ENCODE measurements at places on chromosomes 1 and 21.

GRCh38 chr1:222098404-222098803 lies 356.5 kb upstream of the DUSP10 start:
- no peak for DNase-seq

- DNase-seq: no peak
Measured at GRCh38 chr1:156310962-156311361, 11.9 kb upstream of the VHLL start.

- no peak for DNase-seq
Measured at GRCh38 chr1:42442662-42443061, 13.2 kb downstream of the ZMYND12 start.

DNA sequence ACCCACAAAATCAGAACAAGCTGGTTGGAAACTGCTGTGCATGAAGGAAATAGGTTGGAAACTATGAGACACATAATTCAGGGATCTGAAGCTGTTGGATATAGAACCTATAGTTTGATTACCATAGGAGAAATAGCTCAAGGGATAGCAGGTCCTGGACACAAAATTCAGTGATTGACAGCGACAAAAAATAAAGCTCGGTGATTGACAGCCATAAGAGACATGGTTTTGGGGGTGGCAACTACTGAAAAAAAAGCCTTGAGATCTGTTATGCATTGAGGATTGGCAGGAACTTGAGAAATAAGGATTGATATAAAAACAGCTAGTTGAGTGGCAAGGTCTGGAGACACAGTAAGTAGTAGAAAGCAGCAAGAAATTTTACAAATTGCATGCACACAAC lies at the start of gene KRTAP25-1:
Gene KRTAP25-1 (minus strand): TSS at position 300 of the 400 bp plus-strand sequence. CDS start 24 bp downstream, at position 276.
- no peak for DNase-seq

DNA sequence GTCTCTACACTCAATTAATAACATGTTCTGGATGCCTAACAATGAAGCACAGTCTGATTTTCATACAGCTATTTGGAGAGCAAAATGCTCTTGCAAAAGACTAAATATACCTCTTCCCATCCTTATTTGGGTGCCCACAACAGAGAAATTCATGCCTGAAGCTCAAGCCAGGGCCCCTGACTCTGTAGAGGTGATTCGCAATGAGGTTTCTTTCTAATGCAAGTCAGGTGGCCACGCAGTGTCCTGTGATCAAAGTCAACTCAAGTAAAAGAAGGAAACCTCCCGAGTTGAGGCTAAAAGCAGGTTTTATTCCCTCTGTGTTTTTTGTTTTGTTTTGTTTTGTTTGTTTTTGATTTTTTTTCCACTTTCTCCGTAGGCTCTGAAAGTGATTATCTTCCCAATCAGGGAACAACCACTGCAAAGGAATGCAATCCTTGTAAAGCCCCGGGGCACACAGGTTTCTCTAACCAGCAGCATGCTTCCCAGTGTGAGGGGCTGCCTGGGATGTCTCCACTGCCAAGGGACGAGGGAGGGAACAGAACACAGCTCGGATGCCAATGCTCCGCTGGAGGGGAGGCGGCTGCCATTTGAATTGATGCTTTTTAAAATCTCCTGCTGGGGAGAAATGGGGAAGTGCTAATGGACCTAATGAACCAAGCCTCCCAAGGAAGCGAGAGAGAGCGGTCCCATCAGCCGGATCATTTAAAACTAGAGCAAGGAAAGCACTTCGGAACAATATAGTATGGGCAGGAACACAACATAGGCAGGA lies 73.8 kb upstream of the SSX2IP start:
- DNase-seq: no peak

DNA sequence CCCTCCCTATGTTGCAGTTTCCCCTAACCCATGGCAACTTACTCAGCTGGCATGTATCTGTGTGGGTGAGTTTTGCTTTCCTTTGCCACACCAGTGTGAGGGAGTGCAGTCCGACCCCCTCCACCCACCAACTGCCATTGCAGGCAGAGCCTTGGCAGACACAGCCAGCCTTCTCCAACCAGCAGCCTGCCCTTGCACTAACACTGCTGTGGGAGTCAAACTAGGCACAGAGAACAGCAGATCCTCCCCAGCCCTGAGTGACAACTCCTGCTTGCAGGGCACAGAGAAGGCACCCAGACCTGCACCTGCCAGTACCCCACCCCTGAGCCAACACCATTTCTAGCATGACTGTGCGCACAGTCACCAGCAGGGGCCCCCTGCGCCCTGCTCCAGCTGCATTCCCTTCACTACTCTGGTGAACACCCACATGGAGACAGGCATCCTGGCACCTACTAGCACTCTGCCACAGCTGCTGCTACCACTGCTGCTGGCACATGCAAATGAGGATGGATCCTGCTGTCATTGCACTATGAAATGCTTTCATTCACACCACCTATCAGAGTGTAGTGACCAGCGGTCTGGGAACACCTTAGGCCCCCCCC lies 98.4 kb downstream of the MAGI3 start:
- no peak for DNase-seq

GRCh38 chr1:182459949-182460348 lies 10.0 kb downstream of the RGSL1 start:
- no peak for DNase-seq

DNA sequence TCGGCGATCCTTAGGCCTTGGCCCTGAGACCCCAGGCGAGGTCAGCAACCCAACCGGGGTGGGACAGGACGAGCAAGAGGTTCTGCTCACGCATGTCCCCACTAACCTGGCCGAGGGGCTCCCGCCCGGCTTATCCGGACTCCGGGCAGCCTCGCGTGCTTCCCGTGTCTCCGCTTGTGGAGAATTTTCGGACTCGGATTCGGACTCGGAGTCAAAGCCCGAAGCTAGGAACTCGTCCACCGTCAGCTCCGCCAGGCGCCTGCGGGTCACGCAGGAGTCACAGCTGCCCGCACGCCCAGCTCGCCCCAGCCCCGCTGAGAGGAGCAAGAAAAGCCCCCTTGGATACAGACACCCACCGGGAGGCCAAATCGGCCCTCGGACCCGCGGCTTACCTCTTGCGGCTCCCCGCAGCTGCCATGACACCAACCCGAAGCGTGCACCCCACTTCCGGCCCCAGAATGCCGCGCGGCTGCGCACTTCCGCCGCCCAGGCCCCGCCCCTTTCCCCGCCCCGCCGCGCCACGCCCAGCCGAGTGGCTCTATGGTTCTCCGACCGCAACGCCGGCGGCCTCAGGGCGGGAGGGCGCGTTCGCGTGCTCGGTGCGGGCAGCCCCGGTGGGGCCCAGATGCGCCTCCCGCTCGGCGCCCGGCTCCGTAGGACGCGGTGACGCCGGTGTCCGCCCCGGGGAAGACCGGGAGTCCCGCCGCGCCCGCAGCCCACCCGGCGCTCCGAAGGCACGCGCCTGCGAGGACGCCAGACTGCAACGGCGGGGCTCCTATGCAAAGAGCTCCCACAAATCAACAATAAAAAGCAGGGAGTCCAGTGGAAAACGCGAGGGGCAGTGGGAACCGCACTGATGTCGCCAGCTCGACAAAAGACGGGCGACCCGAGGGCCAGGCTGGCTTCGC lies at the start of gene NOC2L:
Gene NOC2L (minus strand): TSS at position 434 of the 908 bp plus-strand sequence. CDS start 16 bp downstream, at position 418.
- DNase-seq: peak; percentile 98

DNA sequence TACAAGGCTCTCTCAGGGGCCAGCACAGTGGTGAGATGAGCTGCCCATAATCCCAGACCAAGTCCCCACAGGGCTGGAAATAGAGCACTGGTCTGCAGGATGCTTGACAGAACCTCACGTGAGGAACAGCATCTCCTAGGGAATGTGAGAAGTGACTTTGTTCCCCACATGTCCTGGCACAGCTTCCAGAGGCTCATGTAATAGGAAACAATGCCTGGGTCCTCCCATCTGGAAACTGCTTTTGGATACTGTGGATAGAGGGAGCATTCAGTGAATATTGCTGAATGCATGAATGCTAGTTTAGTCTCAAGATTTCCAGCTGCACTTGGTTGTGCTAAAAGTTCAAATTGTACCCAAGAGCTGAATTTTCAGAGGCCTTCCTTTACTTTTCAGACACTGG lies 146.2 kb downstream of the TNR start:
- no peak for DNase-seq

- DNase-seq: no peak
Measured at GRCh38 chr1:53503433-53504217, 44.4 kb downstream of the DMRTB1 start.

- DNase-seq: no peak
Measured at GRCh38 chr21:35294231-35294898, 245.3 kb upstream of the RUNX1 start.

- DNase-seq: no peak
Measured at GRCh38 chr1:180581635-180582039, 22.9 kb downstream of the OVAAL start.

GRCh38 chr1:39960431-39960958 lies 5.5 kb downstream of the MFSD2A start:
- DNase-seq: no peak

DNA sequence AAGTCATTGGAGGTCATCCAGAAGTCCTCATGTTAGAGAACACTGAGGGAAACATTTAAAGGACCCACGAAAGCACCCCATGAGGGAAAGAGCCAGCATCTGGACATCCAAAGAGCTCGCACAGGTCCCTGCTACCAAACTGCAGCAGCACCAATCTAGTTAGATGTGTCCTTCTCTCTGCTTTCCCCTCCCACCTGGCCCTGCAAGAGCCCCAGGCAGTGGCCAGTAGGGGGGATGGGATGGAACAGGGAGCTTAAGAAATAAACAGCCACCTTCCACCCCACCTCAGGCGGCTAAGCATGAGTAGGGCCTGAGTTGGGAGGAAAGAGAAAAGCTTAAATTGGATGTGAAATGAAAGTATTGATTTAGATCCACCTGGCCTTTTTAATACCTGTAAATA lies 175.9 kb upstream of the KCND3 start:
- no peak for DNase-seq

DNA sequence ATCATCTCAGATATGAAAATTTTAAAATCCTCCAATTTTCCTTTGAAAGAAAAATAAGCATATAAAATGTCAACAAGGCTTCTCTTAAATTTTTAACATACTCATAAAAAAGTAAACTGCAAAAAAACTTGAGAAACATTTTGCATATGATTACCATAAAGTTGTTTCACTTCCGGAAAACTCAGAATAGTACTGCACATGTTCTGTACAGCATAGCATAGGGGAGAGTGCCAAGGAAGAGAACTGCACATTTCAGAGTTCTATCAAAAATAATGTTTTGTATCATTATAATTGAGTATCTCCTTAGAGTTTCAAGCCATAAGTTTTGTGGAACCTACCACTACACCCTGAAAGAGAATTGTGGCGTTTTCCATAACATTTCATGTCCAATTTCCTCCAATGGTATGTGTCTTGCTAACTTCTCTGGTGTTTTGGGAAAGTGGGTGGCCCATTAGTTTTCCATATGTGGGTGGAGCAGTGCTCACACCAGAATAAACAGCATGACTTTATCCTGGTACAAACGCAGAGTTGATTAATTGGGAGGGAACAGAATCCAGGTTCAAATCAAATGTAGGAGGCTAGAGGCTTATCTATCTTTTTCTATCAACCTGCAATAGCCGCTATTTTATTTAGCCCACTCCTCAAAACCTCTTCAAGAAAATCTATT lies 430.9 kb downstream of the LMO4 start:
- no peak for DNase-seq

DNA sequence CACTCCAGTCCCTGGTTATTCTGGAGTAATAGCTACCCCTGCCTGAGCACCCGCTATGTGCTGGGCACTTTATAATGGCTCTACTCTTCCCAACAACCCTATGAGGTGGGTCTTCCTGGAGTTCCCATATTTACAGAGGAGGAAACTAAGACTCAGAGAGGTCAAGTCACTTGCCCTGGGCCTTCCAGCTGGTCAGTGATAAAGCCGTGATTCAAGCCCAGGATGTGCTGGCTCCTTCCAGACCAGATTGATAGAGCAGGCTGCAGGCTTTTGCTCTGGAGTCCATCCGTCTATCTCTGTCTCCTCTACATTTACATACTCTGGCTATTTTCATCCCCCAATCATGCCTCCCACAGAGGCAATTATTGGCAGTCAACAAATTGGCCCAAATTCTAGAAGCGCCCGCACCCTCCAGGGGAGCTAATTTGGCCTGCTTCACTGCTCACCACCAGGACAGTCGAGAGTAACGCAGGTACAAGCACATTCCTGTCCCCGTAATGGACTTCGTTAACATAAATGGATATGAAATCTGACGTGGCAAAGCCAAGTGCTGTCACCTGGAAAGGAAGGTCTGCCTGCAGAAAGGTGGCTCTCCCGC lies 39.8 kb upstream of the SELENON start:
- DNase-seq: no peak

GRCh38 chr1:228270032-228270431 lies 62.2 kb downstream of the OBSCN start:
- DNase-seq: no peak

GRCh38 chr1:109592916-109593315 lies 26.5 kb downstream of the GNAT2 start:
- DNase-seq: no peak

DNA sequence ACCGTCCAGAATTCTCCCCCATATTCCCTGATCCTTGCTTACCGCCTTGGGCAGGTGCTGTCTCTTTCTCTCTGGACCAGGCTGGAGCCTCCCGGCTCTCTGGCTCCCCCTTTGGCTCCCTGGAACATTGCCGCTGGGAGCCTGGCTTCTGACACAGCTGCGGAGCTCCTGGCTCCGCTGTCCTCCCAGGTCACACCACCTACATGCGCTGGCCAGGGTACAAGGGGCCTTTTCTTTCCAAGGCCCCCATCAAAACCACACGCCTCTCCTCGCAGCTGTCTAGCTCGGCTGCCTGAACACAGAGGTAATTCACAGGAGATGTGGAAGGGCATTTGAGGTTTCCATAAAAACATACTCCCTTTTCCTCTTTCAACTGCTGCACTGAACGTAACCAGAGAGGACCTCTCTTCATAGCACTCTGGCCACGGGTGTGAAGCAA lies 7.5 kb upstream of the ZNF648 start:
- no peak for DNase-seq

DNA sequence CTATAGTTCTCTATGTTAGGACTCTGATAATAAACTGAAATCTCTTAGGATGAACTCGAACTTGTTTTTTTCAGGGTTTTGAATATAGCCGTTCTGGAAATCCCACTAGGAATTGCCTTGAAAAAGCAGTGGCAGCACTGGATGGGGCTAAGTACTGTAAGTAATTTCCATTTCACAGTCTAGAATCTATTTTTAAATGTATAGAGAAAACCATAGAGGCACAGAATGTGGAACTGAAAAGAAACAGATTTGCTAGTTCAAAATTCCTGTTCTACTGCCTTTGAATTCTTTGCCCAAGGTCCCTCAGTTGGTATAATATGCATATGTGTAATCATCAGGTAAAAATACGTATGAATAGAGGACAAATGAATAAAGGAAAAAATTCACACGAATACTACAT lies 4.8 kb downstream of the CTH start:
- no peak for DNase-seq

DNA sequence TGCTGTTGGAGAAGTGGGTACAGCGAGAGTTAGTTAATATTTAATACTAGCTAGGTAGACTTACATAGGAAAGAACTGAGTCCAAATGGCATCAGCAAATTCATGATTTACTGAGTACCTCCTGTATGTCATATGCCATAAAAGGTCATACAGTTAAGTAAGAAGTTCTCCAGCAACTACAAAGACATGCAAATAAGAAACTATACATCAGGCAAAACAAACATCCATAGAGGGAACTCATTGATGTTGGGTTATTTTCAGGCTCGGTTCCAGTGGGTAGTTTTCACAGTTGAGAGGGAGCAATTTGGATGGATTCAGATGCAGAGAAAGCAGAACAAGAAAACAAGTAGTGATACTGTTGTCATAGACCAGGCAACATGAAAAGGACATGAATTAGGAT lies 164.9 kb upstream of the L1TD1 start:
- DNase-seq: no peak

- DNase-seq: no peak
Measured at GRCh38 chr1:71698186-71698585, 584.2 kb downstream of the NEGR1 start.

- DNase-seq: no peak
Measured at GRCh38 chr1:242139442-242139841, 140.5 kb upstream of the MAP1LC3C start.

GRCh38 chr1:39574646-39575045 lies 1.9 kb downstream of the PABPC4 start:
- DNase-seq: no peak

Data from stimulated activated CD4-positive, alpha-beta T cell treated with anti-CD3 and anti-CD28 coated beads, Interleukin-4, amount 100 ng/mL, for 4 hours (primary cell).